ENCODE measurements at places on chromosomes 7 and 10.

- DNase-seq: no peak
Observed at GRCh38 chr7:101562531-101563197, 66.4 kb downstream of the MYL10 start.

GRCh38 chr7:52826515-52827265 lies 208.7 kb upstream of the POM121L12 start:
- no peak for DNase-seq

GRCh38 chr10:33952692-33953360 lies 618.4 kb upstream of the NRP1 start:
- DNase-seq: no peak

DNA sequence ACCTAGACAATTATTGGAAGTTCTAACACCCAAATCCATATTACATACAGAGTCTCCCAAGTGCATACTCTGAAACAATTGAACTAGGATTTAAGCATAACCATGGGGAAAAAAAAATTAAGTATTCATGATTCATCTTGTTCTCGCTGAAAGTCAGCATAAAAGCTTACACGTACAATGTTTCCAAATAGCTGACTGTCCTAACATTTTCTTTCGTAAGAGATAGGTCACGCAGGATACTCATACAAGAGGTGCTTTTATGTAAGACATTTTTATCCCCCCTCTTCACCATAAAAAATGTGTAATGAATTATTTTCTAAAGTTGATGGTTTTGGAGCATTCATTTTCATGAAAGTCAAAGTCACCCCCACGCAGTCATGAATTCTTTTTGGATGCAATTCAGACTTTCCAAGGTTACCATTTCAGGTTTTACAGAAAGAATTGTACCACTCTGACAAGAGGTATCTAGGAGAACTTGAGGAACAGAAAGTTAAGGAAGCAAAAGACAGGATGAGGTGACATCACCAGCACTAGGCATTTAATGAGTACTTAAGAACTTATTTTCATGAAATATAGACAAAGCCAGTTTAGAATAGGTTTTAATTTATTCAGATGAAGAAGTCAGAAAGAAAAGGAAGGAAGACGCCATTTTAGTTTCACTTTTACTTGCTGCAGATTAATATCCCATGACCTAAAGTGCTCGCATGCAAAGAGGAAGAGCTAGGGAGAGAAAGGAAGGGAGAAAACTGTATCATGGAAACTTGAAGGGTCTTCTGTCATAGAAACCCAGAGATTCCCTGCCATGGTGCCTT lies 55.8 kb downstream of the TMEM26 start:
- no peak for DNase-seq

- DNase-seq: no peak
Observed at GRCh38 chr10:317271-317769, 182.1 kb downstream of the ZMYND11 start.

DNA sequence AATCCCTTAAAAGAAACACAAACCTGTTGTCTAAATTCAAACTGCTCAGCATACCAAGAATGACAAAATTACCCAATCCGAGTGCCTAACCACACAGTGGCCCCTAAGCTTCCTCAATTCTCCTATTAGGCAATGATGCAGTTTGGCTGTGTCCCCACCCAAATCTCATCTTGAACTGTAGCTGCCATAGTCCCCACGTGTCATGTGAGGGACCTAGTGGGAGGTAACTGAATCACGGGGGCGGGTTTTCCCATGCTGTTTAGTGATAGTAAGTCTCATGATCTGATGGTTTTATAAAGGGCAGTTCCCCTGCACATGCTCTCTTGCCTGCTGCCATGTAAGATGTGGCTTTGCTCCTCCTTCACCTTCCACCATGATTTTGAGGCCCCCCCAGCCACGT lies 21.9 kb downstream of the PSAP start:
- DNase-seq: no peak

- no peak for DNase-seq
Observed at GRCh38 chr10:122706467-122706866, 6.8 kb upstream of the C10orf120 start.

DNA sequence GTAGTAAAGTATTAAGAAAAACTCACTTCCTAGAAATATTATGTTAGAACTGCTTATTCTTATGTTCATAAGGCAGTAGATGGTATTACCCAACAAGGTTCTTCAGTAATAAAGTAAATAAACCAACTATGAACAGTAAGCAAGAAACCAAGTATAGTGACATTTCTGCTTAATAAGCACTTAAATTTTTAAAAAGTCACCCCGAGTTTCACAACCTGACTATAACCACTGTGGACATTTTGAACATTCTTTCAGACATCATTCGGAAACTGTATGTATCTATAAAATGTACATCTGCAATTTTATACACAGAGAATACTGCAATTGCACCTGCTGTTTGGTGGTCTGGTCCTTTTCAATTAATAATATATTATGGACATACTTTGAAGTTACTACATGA lies 1073.6 kb downstream of the XPNPEP1 start:
- DNase-seq: no peak

GRCh38 chr7:116727432-116728009 lies 55.5 kb downstream of the MET start:
- no peak for DNase-seq

DNA sequence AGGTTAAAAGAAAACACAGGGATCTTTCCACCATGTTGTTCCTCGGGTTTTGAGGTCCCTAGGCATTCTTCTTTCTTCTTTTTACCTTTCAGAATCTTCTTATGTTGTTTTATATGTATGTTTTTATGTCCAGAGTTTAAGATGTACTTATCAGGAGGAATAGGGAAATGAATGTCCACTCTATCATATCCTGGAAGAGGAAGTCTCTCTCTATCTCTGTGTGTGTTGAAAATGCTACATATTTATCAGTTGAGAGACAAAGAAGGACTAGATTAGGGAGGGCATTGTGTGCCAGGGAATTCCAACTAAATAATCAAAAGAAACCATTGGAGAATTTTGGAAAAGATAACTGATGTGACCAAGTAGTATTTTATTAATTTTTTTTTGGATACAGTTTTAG lies 200.5 kb upstream of the POT1 start:
- DNase-seq: no peak

DNA sequence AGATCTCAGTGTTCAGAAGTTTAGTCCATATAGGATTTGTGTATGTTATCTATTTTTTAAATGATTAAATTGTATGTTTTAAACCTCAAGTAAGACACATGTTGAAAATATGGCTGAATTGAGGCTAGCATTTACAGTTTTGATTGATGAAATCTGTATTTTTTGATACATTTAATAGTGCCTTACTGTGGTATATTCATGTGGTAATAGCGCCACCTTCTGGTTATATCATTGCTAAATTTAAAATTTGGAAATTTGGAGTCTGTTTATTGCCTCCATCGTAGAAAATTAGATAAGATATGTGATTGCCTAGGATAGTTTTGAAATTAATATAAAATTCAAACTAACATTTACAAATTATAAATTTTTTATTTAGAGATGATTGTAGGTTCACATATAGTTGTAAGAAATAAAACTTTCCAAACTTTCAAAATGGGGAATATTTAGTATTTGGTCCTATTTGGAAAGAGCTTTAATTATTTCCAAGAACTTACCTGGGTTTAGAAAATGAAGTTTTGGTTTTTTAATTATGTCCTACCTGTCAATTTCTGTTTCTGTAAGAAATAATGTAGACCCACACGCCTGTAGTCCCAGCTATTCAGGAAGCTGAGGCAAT lies 19.1 kb upstream of the ARMS2 start:
- DNase-seq: no peak

DNA sequence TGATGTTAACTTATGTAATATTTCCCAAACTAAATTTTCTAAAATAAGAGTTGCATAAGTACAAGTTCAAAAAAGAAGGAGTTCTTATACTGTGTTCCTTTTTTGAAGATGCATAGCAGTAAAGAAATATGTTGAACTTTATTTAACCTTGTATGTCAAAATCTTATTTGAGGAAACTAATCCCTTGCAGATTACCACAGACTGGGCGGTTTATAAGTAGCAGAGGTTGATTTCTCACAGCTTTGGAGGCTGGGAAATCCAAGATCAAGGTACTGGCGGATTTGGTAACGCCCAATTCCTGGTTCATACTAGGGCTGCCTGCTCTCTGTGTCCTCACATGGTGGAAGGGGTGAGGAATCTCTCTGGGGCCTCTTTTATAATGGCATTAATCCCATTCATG lies 68.5 kb downstream of the GNAT3 start:
- no peak for DNase-seq

DNA sequence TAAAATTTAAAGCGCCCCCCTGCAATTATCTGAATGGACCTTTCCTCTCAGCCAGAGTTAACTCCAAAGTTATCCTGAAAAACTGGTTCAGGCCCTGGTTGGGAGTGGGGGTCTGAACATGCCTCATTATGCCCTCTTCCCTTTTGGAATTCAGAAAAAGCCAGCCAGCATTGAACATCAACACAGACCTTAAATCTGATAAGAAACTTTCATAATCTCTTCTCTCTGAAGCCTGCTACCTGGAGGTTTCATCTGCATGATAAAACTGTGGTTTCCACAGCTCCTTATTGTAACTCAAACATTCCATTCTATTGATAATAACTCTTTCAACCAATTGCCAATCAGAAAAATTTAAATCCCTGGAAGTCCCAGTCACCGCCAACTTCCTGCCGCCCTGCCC lies 133.3 kb downstream of the ARL4A start:
- no peak for DNase-seq

GRCh38 chr7:41540601-41541000 lies 162.3 kb downstream of the INHBA start:
- no peak for DNase-seq

DNA sequence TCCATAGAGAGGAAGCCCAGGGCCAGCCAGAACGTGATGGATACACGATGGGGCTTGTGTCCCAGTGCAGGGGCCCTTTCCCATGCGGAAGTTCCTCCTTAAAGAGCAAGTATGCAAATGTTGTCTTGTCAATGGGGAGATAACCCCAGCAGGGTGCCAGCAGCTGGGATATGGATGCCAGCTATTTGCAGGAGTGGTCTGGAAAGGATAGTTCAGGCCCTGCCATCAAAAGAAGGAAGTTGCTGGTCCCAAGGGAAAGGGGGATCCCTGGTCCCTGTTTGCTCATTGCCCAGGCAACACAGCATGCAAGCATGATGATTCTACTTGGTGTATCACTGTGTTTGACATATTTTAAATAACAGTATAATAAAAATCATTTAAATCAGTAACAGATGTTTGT lies 73.1 kb upstream of the HECW1 start:
- DNase-seq: no peak
